ENCODE measurements at places on chromosomes 4 and X.

DNA sequence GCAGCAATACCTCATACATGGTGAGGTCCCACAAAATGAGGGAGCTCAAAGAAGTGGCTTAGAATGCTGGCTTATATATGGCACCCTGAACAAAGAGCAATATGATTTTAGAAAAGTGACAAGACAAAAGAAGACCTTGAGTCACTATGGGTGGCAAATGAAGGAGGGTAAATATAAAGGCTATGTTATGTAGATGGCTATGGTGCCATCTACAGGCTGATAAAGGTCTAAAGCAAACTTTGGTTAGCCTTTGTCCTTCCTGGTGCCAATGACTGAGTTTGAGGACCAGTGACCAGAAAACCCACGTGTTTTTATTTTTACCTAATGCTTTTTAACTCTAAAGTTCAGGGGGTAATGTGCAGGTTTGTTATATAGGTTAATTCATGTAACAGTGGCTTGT, 151.8 kb downstream of the CCNG2 start:
- DNase-seq, result no peak

- DNase-seq, result no peak
These were observed 91.5 kb downstream of the HPRT1 start for GRCh38 chrX:134551376-134552048.

DNA sequence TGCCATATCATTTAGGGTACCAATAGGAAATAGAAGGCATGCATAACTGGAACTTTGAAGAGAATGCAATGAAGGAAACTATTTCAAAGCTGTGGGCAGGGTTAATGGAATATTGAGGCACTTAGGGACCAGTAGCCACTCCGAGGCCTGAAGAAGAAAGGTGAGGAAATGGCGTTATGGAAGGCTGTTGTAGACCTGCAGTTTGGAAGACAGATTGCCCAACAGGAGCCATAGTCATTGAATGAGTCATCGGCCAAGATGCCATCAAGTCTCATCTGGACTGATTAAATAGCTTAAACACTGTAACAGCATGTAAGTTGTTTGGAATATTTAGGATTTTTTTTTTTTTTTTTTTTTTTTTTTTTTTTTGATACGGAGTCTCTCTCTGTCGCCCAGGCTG, 11.6 kb downstream of the CXCL13 start:
- DNase-seq, result no peak

GRCh38 chr4:123301923-123302322, 94.7 kb upstream of the SPRY1 start:
- DNase-seq, result no peak

- no peak for DNase-seq
These were observed 180.7 kb upstream of the GK2 start for GRCh38 chr4:79588679-79589078.

- no peak for DNase-seq
These were observed 497 bp downstream of the HPGD start for GRCh38 chr4:174521800-174522182.

DNA sequence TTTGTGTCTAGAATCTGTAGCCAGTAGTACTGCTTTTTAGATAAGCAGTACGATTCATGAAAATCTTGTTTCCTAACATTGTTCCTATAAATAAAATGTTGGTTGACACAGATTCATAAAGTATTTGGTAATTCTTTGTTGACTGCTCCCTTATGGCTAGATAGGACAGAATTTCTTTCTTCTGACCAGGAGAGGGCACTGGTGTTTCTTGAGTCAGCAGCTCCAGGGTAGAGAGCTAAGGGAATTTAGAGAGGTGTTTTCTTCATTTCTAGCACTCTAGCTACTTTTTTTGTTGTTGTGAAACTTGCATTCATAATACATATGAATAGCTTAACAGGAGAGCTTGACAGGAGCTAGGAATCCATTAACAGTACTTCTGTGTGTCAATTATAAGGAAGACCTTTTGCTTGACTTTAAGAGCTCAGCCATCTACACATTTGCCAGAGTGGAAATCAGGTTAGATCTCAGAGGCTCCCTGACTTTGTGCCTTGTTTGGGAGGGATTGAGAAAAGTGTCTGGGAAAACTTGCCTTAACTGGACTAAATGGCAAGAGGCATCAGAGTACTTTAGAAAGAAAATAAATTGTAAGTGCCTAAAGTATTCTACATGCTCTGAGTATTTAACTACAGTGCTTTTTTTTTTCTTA, 756.1 kb downstream of the SH3BGRL start:
- no peak for DNase-seq

DNA sequence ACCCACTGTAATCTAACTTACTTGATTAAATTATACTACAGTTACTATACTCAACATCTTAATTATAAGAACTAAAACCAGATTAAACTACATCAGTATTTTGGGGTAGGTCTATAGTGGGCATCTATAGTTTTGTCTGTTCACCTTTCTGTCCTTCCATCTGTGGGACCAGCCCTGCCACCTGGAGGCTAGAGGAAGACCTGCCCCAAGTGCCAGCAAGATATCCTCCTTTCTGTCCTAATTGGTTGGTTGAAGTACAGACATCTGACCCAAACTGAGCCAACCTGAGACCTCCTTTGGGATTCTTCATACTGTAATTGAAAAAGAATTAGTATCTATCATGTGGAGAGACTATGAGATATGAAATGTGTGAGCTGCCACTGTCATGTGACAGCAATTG, 172.2 kb upstream of the TLL1 start:
- DNase-seq, result no peak

GRCh38 chrX:34437586-34437985, 219.5 kb downstream of the TMEM47 start:
- peak; percentile 14 for DNase-seq
